ENCODE measurements at places on chromosomes 3 and 15.

- DNase-seq, result no peak
Measured at GRCh38 chr3:105883798-105884377, 15.1 kb upstream of the CBLB start.

DNA sequence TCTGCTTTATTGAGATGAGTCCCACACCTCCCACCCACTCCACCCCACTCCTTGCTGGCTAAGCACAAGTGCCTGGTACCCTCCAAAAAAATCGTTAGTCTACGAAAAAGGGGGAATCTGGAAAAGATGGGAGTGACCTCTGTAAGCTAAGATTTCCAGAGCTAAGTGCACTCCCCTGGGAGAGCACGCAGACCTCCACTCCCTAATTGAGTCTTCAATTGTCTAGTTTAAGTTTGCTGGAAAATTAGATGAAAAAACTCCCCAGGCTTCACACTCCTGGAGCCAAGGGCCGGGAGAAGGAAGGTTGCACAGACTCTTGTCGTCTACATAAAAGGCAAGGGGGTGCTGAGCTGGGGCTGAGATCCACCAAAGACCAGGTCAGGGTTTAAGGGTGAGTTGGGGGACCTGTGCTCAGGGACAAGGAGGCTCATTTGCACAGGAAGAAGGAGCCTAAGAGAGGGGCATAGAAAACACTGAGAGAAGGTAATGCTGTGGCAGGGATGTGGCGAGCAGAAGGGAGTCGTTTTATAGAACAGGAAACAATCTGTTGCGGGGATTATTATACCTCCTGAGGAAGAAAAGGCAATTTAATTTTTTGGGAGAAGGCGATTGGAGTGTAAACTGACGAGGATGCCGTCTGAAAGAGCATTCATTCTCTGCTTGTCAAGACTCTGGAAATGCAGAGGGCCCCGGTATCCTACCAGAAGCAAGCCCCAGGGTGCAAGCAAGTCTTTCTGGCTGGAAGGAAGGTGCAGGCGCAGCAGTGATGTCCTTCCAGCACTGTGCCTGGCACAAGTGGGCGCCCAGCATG lies 126.5 kb upstream of the DLG1 start:
- no peak for DNase-seq

DNA sequence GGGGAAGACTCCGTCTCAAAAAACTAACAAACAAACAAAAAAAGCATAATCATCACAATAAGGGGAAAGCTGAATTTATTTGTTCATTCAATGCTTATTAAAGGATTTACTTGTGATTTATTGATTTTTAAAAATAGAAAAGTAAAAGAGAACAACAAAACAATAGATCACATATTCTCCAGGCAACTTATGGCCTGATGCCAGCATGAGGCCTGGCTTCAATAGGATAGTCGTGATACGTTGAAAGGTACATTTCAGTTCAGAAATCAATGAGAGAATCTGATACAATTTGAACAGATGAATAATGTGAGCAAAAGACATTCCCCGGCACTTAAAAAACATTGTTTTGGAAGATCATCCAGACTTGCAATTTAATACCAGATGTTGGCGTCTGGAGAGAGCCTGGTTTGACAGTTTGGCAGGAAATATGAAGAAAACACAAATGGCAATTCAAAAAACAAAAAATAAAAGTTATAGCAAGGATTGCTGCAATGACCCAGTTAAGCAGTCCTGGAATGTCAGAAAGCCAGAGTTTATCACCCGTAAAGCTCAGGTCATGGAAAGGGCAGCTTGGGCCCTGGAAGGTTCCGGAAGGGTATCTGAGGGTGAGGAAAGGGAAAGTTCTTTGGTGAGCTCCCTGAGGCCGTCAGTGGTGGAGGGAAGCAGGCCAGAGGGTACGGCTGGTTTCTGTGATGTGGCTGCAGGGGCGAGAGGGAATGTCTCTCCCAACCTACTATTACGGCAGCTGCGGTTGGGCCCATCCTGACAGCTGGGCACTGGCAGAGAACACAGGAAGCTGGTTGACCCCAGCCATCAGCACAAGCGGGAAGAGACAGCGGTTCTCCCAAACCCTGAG lies 230.2 kb upstream of the HES1 start:
- no peak for DNase-seq

DNA sequence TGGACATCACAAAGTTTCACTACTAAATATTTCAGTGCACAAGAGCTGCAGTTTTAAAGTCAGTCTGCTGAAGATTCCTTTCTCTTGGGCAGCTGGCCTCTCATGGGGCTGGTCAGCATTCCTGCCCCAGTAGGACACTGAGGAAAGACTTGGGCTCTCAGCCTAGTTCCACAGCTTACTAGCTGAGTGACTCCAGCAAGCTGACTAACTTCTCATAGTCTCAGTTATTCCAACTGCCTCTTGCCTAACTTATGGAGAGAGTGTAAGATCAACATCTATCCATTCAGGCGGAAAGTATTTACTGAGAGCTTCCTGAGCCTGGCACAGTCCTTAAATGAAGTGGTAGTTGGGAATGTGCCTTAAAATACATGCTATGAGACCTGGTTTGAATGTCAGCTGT lies 27.0 kb downstream of the TM4SF4 start:
- DNase-seq, result no peak

- peak; percentile 38 for DNase-seq
Measured at GRCh38 chr3:181966393-181966792, 254.7 kb downstream of the SOX2 start.

- no peak for DNase-seq
Measured at GRCh38 chr15:52225230-52225629, 34.0 kb upstream of the GNB5 start.

Measured in NCI-H2081 (cell line).